ENCODE measurements at places on chromosomes 7 and 10. TPM values are rescaled to one million over a fixed set of nuclear protein-coding genes. Genes with fewer than 3 reads are reported as not detected.

- no peaks in the 10 kb centered on the region for H3K4me1 ChIP-seq
- no peak overlapping the region for H3K4me3 ChIP-seq
- H3K27ac ChIP-seq, result no peak overlapping the region
Measured at GRCh38 chr10:61390851-61391250, 62.3 kb downstream of the TMEM26 start.

- no peak overlapping the region for H3K4me3 ChIP-seq
- no peak for DNase-seq
- H3K36me3 ChIP-seq, result no peaks in the 10 kb centered on the region
Measured at GRCh38 chr10:80137031-80137862, 4.7 kb downstream of the PLAC9 start.

- no peak overlapping the region for H3K27ac ChIP-seq
- H3K36me3 ChIP-seq, result no peaks in the 10 kb centered on the region
- H3K4me3 ChIP-seq, result no peak overlapping the region
- H3K27me3 ChIP-seq, result no peaks in the 10 kb centered on the region
Measured at GRCh38 chr7:41758321-41758720, 55.4 kb upstream of the INHBA start.

- no peak for DNase-seq
- H3K4me1 ChIP-seq, result no peaks in the 10 kb centered on the region
- no peak overlapping the region for H3K4me3 ChIP-seq
- no peak overlapping the region for H3K27ac ChIP-seq
Measured at GRCh38 chr7:135599471-135599870, 41.8 kb downstream of the NUP205 start.

GRCh38 chr10:68633281-68633680, 73.1 kb downstream of the TET1 start:
- no peak overlapping the region for H3K4me3 ChIP-seq
- H3K27ac ChIP-seq, result no peak overlapping the region
- H3K4me1 ChIP-seq, result no peaks in the 10 kb centered on the region
- H3K36me3 ChIP-seq, result no peaks in the 10 kb centered on the region
- no peaks in the 10 kb centered on the region for H3K27me3 ChIP-seq

DNA sequence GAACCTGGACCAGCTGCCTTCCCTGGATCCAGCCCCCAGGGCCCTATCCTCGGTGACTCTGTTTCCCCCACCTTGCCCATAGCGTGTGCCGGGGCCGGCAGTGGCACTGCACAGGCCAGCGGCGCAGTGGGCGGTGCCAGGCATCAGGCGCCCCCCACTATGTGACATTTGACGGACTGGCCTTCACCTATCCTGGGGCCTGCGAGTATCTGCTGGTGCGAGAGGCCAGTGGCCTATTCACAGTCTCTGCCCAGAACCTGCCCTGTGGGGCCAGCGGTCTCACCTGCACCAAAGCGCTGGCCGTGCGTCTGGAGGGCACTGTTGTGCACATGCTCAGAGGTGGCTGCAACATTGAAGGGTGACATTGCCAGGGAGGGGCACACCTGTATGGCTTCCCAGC, 12.0 kb upstream of the ZNF467 start:
- H3K27me3 ChIP-seq, result no peaks in the 10 kb centered on the region
- H3K27ac ChIP-seq, result no peak overlapping the region
- H3K4me1 ChIP-seq, result peaks cover 16% of the 10 kb centered on the region

- H3K27me3 ChIP-seq, result no peaks in the 10 kb centered on the region
- H3K36me3 ChIP-seq, result no peaks in the 10 kb centered on the region
- H3K4me3 ChIP-seq, result no peak overlapping the region
- H3K4me1 ChIP-seq, result no peaks in the 10 kb centered on the region
- no peak overlapping the region for H3K27ac ChIP-seq
Measured at GRCh38 chr7:41275255-41275654, 427.6 kb downstream of the INHBA start.

TEX36 gene
- total RNA-seq, result not detected

GATAD1 gene
- total RNA-seq, result 41.8 TPM

Measured in upper lobe of left lung (tissue), 6 donors.